ENCODE measurements at places on chromosomes 1 and 21. TPM values are rescaled to one million over a fixed set of nuclear protein-coding genes. Genes with fewer than 3 reads are reported as not detected.

DNA sequence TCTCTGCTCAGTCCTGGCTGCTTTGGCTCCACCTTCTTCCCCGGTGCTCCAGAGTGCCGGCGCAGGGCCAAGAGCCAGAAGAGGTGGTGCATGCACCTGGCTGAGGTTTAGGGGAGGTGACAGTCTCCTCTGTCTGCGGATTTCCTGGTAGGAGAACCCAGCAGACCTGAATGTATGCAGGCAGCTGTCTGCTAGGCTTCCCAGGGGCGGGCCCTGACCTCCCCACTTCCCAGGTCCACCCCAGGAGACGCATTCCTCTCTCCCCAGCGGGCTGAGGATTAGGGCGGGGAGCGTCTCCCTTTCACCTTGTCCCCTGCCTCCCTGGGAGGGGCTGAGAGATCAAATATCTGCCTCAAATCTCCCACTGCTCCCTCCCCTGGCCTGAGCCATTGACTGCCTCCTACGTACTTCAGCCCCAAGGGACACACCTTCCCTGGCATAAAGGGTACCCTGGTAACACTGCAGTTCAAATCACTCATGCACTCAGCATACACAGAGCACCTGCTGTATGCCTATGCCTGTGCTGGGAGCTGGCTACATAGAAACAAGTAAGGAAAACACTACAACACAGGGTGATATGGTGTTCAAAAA lies 27.5 kb downstream of the DMBX1 start:
- no peak overlapping the region for H3K4me3 ChIP-seq
- DNase-seq = peak; percentile 97
- H3K4me1 ChIP-seq = peaks cover 32% of the 10 kb centered on the region
- H3K36me3 ChIP-seq = no peaks in the 10 kb centered on the region

Gene SYDE2
- 12.6 TPM for total RNA-seq

GRCh38 chr1:233386336-233386735 lies 58.8 kb downstream of the MAP3K21 start:
- DNase-seq = no peak
- no peaks in the 10 kb centered on the region for H3K27me3 ChIP-seq
- no peak overlapping the region for H3K4me3 ChIP-seq

DNA sequence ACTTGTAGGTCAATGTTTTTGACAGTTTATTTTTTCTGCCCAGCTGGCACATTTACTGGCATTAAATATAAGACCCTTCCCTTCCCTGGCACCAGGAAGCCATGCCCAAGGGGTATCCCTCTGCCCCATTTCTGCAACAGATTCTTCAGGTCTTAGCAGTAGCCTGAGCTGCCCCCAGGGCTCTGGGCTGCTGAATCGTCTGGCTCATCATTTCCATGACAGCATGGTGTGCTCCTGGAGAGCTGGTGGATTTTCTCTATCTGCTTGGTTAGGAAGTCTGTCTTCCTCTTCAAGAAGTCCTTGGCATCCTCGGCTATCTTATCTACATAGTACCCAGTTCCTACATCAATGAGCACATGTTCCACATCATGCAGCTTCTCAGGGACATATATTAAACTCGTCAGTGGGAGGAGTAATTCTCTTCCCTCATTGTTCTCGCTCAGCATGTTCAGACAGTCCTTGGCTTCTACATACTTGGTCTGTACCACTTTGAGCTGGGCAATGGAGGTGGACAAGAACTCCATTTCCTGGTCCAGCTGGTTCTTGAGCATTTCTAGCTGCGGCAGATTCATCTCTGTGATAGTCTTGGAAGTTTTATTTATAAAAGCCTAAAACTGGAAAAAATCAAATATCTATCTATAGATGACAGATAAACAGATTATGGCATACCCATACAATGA lies 23.5 kb downstream of the MIA3 start:
- DNase-seq = no peak
- H3K27me3 ChIP-seq = no peaks in the 10 kb centered on the region
- no peak overlapping the region for H3K4me3 ChIP-seq
- no peak overlapping the region for H3K27ac ChIP-seq

- no peak overlapping the region for H3K4me3 ChIP-seq
- no peak for DNase-seq
- no peaks in the 10 kb centered on the region for H3K27me3 ChIP-seq
- no peaks in the 10 kb centered on the region for H3K36me3 ChIP-seq
These were observed 122.6 kb downstream of the NTNG1 start for GRCh38 chr1:107263291-107263915.

- H3K27me3 ChIP-seq = no peaks in the 10 kb centered on the region
- H3K27ac ChIP-seq = peak overlapping the region; percentile 100
- H3K4me1 ChIP-seq = no peaks in the 10 kb centered on the region
- H3K4me3 ChIP-seq = peak overlapping the region; percentile 95
- DNase-seq = no peak
These were observed 2.6 kb downstream of the LRRC41 start for GRCh38 chr1:46300673-46301405.

Gene MMP23B
- 12.7 TPM for total RNA-seq

DNA sequence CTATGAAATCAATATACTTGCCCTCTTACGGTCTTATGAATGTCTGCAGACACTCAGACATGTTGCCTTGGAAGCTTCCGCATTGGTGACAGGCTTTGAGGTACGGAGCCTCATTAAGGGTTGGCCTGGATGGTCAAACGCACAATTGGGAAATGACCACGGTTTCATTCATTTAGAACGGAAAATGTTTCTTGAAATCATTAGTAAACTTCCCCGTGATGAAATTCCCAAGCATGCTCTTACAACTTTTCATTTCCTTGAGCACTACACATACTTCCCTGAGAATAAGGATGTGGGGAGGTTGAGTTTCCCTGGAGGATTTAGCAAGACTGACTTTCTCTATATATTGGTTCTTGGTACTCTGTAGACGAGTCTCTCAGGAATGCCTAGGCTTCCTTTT lies 146.3 kb downstream of the HLX start:
- no peak overlapping the region for H3K27ac ChIP-seq
- no peak for DNase-seq
- H3K27me3 ChIP-seq = peaks cover 7% of the 10 kb centered on the region
- H3K4me1 ChIP-seq = no peaks in the 10 kb centered on the region
- no peak overlapping the region for H3K4me3 ChIP-seq

Gene AK4
- total RNA-seq = 331 TPM

DNA sequence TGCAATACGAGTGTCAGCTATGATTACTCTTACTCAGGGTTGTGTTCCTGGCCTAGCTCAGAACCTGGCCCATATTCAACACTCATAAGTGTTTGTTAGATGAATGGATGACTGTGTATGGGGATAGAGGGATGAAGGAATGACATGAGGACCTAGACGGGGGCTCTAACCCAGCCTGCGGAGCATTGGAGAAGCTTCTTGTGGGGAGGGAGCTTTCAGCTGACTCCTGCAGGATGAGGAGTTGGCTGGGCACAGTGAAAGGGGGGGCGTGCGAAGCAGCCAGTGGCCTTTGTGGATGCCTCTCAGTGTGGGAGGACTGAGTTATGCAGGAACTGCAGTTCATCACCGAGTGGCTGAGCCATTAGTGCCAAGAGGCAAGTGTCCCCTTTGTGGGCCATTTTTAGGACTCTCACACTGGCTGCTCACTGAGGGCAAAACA lies 1.2 kb upstream of the EXTL1 start:
- no peak for DNase-seq
- H3K36me3 ChIP-seq = no peaks in the 10 kb centered on the region
- peaks cover 2% of the 10 kb centered on the region for H3K4me1 ChIP-seq

All from endodermal cell (in vitro differentiated cells).